Stimulated activated CD4-positive, alpha-beta T cell treated with anti-CD3 and anti-CD28 coated beads, Interleukin-1b, Interleukin-23, amount 100 ng/mL, for 24 hours (primary cell): ENCODE measurements at places on chromosomes 4 and X.

- DNase-seq: no peak
Observed at GRCh38 chr4:3255611-3256186, 6.7 kb downstream of the MSANTD1 start.

DNA sequence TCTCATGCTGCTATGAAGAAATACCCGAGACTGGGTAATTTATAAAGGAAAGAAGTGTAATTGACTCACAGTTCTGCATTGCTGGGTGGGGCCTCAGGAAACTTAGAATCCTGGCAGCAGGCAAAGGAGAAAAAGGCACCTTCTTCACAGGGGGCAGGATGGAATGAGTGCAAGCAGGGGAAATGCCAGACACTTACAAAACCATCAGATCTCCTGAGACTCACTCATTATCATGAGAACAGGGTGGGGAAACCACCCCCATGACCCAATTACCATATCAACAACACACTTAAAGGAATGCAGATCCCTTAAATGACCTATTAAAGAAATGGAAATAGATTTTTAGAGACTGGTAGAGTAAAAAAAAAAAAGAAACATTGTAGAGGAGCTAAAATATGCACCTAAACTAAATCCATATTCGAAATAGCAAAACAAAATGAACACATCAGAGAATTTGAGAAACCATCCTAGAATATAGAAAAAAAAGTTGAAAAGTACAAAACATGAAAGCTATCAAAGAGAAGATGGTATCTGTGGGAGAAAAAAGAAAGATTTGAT lies 104.3 kb upstream of the UGT8 start:
- DNase-seq: no peak

GRCh38 chrX:53039236-53039635 lies 9.4 kb upstream of the GPR173 start:
- no peak for DNase-seq

- DNase-seq: no peak
Observed at GRCh38 chrX:80576806-80577533, 156.7 kb downstream of the TENT5D start.

DNA sequence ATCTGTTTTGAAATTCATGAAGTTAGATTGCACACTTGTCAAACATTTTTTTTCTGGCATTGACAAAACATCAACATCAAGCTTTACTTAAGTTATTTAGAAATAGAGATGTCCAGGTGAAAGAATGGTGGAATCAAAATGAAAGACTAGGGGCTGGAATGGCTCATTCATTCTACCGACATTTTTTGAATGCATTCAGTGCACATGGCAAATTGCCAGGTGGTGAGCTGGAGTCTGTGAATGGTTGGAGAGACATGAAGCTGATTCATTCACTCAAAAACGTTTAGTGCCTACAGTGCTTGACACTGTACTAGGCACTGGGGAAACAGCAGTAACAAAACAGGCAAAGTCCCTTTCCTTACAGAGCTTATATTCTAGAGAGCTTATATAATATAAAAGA lies 292.4 kb downstream of the PPP1R2C start:
- no peak for DNase-seq

DNA sequence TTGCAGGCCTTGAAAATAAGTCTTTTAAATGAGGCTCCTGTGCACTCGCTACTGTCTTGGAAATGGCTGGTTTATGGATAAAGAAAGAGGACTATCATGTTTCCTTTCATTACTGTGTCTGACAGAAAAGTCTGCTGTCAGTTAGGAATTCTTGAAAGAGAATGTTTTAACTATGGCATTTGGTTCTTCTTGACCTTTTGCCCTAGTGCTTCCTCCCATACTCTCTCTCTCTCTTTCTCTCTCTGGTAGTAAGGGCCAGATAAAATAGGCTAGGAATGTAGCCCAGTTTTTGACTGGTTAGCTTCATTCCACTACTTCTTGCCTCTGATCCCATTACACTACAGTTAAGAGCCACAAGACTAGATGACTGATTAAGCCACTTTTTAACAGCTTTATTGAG lies 29.8 kb downstream of the YY2 start:
- no peak for DNase-seq

- no peak for DNase-seq
Observed at GRCh38 chr4:107991945-107992630, 2.4 kb downstream of the HADH start.

- DNase-seq: no peak
Observed at GRCh38 chr4:150002561-150002960, 75.7 kb upstream of the DCLK2 start.

DNA sequence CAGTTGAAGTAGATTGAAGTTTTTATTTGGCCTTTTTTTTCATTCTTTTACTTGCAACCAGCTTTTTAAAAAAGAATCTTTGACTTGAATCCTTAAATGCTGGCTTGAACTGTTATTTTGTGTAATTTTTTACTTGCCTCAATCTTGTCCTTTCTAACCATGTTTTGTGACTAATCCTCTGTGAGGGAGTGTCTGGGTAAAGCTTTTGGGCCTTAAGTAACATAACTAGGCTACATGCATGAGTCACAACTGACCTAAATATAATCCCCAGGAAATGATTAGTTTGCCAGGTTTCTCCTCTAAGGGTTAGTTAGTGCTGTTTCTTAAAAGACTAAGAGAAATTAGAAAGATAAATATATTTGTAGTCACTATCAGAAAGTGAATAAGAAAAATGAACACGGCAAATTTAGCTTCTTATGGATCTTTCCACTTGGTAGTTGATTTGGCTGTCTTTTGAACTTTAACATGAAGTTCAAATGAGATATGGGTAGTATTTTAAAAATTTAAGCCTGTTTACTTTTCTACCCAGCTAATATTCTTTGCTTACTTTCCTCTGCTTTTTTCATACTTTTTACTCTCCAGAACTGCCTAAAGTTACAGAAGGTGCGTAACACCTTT lies 13.0 kb downstream of the EXOC1 start:
- no peak for DNase-seq

GRCh38 chr4:121998024-121998423 lies 46.2 kb upstream of the TRPC3 start:
- DNase-seq: no peak

- DNase-seq: no peak
Observed at GRCh38 chr4:84907145-84907544, 59.3 kb downstream of the WDFY3 start.

DNA sequence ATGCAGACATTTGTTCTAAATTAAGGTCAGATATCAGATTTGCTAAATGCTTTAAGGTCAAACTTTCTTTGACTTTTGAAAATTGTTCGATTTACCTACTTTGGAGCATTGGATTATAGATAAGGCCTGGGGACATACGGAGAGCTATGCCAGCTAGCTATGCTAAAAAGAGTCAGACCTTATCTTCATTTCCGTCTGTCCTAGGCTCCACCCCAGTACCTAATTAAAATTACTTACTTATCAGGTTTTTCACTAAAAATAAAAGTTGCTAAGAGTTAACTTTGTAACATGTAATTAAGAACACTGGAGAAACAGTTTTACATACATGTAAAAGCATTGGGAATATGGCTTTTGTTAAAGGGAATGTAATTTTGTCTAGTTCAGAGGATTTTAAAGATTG lies 7.1 kb upstream of the TMEM35A start:
- no peak for DNase-seq

DNA sequence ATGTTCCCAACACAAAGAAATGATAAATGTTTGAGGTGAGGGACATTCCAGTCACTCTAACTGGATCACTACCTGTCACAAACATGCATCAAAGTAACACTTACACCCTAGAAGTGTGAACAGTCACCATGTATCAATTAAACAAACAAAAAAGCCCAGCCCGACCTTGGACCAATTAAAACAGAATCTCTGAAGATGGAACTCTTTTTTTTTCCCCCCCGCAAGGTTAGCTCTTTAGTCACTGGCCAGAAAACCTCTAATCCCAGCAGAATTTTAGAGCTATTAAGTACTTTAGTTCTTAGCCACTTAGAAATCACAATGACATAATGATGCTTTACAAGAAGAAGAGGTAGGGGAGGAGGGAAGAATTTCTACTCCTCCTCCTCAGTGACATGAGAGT lies 154.5 kb downstream of the PALLD start:
- DNase-seq: no peak

DNA sequence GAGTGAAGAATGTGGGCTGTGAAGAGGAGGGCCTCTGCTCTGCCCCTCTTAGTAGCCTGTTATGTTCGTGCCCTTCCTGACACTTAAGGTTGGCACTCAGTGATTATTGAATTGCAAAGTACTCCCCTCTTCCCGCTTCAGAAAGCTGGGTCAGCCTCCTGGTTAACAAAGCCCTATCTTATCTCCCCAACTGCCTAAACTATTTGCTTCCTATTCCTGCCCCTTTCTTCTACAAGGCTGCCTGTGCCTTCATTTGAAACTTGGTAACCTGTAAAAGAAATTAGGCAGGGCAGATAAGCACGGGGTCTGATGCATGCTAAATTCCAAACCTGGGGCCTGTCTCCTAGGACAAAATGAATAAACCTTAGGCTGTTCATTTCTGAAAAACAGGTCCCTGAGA lies 23.1 kb upstream of the TMEM150C start:
- DNase-seq: no peak

DNA sequence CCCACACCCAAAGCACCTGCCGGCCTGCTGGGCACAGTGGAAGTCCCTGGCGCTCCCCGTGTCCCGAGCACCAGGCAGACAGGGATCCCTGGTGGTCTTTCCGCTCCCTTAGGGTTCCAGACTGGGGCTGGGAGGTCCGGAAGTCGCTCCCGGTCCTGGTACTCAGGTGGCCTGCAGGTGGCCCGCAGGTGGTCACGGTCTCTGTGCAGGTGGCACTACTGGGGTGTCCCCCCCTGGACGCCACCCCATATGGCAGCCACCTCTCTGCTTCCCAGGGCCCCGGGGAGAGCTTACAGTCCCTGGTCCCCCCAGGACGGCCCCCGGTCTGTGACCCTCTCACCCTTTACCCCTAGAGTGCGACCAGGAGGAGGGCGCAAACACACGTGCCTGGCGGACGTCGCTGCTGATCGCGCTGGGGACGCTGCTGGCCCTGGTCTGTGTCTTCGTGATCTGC lies 13.6 kb downstream of the SLC25A6 start:
- no peak for DNase-seq

- DNase-seq: no peak
Observed at GRCh38 chrX:13005661-13006473, 31.0 kb downstream of the TMSB4X start.

- no peak for DNase-seq
Observed at GRCh38 chrX:100615005-100615404, 21.6 kb downstream of the TSPAN6 start.

DNA sequence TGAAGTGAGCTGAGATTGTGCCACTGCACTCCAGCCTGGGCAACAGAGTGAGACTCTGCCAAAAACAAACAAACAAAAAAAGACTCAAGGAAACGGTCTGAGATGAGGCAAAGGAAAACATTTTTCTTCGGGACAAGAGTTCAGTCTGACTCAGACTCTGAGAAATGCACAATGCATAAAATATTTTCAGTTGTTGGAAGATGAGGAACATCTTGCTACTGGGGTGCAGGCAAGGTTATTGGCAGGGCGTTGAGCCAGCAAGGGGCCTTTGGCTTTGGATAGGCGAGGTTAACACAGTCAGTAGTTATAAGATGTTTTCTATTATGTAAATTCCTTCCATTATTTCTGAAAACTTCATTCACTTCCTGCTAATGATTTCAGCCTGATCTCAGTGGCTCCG lies 96.1 kb upstream of the VCX start:
- DNase-seq: no peak

DNA sequence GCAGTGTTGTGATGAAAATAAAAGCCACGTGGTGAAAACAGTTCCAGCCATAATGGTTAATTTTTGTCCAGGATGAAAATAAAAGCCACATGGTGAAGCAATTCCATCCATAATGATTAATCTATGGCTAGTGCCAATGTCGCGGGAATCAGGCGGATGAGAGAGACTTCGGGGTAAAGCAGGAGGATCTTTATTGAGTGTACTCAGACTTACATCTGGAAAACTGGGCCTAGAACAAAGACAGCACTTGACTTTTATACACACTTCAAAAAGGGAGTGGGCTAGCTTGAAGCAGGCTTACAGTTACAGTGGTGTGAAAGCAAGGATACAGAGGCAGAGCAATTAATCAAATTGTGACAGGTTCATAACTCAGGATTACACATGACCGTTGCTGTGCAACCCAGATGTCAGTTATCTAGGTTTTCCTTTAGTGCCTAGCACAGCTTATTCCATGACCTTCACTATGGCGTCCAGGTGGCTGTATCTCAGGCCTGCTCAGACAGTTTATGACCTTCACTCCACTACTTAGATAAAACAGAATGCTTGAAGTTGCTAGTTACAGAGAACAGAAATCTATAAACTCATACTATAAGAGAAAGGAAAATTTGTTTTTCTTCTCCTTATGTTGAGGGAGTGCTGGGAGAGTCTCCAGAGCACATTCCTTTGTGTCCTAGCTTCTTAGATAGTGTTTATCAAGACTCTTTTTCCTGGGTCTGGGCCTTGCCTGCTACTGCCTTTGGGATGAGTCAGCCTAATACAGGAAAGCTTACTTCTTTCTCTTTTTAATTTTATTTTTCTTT lies 5.9 kb upstream of the PLA2G12A start:
- DNase-seq: no peak

- no peak for DNase-seq
Observed at GRCh38 chrX:123260920-123261418, 76.9 kb downstream of the GRIA3 start.

- no peak for DNase-seq
Observed at GRCh38 chr4:25032126-25032525, 1.4 kb upstream of the LGI2 start.

DNA sequence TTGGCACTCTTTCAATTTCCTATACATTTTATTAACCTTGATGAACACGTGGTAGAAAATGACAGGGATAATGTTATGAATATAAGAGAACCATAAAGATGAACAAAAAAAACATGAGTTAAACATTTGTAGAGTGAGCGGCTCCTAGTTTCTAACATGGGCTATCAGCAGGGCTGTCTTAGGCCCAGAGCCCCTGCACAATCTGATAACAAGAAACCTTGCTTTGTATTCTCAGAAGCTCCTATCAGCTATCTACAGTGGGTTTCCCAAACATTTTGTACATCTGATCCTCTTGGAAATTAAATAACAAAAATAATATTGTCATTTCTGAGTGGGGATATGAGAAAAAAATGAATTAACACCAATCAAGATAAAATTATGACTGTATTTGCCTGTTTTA lies 10.6 kb upstream of the RBPJ start:
- DNase-seq: no peak

GRCh38 chrX:77793946-77794345 lies 7.9 kb upstream of the ATRX start:
- no peak for DNase-seq
